Globus pallidus (tissue), 1 donor: ENCODE measurements at places on chromosomes 2 and 18.

GRCh38 chr2:43370705-43371104 lies 144.3 kb upstream of the ZFP36L2 start:
- no peak for DNase-seq

- no peak for DNase-seq
Measured at GRCh38 chr2:235055891-235056516, 104.2 kb downstream of the SH3BP4 start.

- DNase-seq: no peak
Measured at GRCh38 chr2:241976296-241976695, 106.8 kb downstream of the RTP5 start.

GRCh38 chr2:2075875-2076529 lies 255.1 kb downstream of the MYT1L start:
- no peak for DNase-seq

DNA sequence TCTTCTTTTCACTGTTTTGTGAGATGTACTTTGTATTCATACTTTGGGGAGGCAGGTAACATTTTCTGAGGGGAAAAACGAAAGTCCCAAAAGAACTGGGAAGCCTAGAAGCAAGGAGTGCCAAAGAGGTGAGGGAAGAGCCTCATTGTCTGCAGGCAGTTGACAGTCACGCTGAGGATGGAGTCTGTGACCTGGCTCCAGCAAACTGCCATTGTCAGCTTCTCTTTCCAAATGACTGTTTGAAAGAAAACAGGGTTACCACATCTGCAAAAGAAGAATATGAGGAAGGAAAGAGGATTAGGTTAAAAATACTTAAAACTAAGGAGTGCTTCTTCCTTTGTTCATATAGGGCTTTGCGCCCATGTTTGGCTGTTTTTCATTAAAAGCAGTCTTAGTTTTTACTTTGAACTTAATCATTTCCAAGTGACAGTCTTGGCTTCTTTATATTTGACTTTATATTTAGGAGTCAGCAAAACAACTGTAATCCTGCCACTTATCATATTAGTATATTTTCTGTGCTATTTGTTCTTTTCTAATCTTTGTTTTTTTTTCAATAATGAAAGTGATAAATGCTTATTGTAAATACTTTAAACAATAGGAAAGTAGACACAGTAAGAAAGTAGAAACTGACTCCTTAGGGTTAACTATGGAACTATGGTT lies 35.0 kb downstream of the CERS6 start:
- DNase-seq: no peak

GRCh38 chr18:42137693-42138375 lies 182.8 kb downstream of the PIK3C3 start:
- no peak for DNase-seq

DNA sequence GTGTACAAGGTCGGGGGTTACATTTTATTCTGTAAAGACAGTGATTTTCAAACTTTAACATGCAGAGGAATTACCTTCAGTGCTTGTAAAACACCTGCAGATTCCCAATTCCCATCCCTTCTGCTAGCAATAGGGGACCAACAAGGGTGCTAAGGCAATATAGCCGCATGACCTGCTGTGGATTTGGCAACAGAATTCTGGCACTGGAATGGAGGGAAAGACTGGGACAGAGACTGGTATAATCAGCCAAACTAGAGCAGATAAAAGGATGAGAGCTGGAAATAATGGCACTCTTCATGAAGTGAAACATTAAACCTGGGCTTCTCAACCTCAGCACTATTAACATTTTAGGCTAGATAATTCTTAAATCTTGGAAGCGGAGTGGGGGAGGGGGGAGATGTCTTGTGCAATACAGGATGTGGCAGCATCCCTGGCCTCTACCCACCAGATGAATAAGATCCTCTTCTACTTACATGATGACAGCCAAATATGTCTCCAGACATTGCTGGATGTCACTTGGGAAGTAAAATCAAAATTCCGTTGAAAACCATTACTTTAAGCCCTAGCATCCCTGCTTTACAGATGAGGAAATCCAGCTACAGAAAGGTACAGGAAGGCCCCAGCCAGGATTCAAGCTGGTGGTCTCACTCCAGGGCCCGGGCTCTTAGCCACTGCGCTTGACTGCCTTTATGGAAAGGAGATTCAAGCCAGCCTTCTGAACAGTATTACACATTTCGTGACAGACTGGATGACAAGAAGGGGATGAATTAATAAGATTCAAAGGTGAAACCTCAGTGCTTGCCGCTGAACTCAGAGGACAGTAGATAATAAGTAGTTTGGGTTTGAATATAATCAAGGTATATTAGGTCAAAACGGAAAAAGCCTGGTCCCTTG lies 1.7 kb downstream of the EVA1A start:
- no peak for DNase-seq

- DNase-seq: no peak
Measured at GRCh38 chr2:288758-289361, 969 bp upstream of the ALKAL2 start.

DNA sequence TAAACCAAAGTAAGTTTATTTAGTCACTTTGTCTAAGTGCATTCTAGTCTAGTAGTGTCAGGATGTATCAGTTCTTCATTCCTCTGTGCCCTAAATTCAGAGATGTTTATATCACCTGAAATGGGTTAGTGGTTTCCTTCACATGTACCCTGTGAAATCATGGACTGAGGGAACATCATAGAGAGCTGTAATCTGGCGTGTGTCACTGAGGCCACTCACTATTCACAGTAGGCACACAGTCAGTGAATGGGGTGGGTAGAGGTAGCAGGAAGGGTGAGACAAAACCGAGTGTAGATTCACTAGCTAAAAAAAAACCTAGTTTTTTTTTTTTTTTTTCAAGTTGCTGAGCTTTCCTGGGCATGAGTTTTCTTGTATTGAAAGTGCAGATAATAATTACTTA lies 5.6 kb downstream of the KIF5C start:
- no peak for DNase-seq

DNA sequence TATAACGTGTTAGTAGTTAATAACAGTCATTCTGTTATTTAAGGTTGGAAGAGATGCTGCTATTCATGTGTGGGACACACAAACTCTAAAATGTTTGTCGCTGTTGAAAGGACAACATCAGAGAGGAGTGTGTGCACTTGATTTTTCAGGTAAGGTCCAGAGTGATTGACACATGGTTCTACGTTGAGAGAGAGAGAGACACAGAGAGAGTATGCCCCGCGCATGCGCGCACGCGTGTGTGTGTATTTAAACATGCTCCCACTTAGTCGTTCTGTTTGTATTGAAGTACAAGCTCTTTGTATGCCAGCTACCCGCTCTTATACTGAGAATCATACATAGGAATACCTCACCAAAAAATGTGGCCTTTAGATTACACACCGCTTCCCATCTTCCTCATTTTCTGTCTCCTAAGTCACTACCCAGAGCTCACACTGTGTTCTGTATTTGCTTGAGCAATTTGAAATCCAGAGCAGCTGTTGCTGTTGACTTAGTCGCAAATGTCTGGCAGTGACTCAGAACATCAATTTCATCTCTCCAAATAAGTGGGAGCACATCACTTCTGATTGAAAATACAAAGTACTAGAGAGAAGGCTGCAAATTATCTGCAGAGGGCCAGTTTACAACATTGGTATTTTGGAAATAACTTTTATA lies 148.1 kb downstream of the EML6 start:
- DNase-seq: no peak

DNA sequence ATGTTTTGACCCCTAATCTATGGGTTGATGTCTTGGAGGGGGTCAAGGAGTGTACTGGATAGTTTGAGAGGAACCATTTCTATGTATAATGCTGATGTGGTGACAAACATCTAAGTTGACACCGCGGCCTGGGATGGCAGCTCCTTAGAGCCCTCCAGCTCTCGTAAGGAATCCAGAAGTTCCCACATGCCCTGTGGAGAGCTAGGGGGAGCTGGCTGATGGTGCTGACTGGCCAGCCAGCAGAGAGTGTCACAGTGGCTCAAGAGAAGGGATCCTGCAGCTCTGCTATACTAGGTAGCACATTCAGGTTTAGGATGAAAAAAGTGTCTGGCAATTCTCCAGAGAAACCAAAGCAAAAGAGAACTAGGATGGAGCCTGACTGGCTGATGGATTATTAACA lies 842.2 kb upstream of the VRK2 start:
- DNase-seq: no peak

- DNase-seq: no peak
Measured at GRCh38 chr2:126359494-126359893, 296.5 kb upstream of the GYPC start.

GRCh38 chr2:16102358-16102975 lies 162.1 kb downstream of the MYCN start:
- no peak for DNase-seq

- peak; percentile 24 for DNase-seq
Measured at GRCh38 chr2:204842661-204843485, 297.6 kb downstream of the PARD3B start.

DNA sequence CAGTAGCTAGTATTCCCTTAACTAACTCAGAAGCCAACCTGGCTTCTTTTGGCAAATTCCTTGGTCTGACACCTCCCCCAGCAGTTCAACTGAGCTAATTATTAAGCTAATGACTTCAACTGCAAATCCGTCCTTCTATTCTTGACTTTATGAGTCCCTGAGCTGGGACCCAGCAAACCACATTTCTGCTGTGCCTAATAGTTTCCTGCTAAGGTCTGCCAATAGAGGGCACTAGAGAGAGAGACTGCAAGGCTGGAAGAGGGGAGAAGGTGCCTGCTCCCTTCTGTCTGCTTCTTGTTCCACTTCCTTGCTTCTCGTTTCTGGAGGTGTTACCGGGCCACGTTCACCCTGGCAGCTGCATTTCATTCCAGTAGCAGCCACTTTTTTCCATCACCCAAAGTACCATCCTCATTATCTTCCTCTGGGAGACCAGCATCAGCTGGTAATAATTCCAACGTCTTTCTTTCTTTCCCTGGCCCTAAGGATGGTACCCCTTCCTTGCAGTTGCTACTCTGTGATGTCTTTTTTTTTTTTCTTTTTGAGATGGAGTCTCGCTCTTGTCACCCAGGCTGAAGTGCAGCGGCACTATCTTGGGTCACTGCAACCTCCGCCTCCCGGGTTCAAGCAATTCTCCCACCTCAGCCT lies 352.0 kb downstream of the TNS1 start:
- DNase-seq: peak; percentile 63

DNA sequence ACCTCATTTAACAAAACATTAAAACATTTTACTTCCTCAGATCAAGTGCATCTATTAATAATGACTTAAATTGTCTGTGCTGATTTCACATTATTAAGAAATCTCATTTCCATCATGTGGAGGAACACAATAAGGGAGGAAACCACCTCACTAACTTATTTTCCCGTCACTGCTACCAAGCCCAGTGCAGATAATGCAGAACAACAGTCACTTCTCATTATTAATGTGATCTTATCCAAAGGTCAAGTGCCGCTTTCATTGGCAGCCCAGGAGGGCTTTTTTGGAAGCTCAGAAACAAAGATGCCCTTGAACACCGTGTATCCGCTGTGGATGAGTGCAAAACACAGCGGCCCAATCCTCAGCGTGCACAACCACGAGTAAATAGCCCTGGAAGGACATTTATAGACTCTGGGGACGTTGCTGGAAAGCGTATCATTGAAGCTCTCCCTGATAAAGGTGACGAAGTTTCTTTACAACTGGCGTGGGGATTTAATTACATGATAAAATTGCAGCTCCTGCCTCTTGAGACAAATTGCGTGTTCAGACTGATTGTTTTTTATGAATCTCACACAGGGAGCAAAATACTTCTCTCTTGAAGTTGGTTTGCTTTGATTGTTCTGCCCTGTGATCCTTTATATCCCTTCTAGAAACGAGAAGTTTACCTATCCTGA lies 13.2 kb downstream of the ASB18 start:
- no peak for DNase-seq

DNA sequence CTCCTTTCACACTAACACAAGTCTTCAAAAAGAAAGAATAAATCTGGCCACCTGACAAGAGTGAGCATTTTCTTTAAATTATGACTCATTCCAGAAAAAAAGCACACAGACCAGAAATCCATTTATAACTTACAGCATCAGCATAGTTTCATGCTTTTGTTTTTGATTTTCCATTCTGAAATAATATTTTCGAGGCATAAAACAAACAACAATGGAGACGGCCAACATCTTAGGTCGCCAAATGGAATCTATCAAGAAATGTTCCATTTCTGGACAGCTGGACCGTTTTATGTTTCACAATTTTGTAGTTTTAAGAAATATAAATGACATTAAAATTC lies 165.4 kb upstream of the ZFP36L2 start:
- no peak for DNase-seq

DNA sequence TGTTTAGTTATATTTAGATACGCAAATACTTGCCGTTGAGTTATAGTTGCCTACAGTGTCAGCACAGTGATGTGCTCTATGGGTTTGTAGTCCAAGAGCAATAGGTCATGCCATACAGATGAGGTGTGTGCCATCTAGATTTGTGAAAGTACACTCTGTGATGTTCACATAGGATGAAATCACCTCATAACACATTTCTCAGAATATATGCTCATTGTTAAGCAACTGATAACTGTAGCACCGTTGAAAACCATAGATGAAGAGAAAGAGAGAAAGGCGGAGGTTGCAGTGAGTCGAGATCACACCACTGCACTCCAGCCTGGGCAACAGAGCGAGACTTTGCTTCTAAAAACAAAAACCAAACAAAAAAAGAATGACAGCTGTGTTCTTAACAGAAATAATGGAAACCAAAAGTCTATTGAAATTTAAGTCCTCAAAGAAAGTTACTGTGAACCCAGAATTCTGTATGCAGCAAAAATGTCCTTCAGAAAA lies 9.5 kb downstream of the DGKD start:
- no peak for DNase-seq
